ENCODE measurements at places on chromosomes 6 and 20.

GRCh38 chr6:154590756-154591155, 80.3 kb upstream of the CNKSR3 start:
- DNase-seq: no peak

DNA sequence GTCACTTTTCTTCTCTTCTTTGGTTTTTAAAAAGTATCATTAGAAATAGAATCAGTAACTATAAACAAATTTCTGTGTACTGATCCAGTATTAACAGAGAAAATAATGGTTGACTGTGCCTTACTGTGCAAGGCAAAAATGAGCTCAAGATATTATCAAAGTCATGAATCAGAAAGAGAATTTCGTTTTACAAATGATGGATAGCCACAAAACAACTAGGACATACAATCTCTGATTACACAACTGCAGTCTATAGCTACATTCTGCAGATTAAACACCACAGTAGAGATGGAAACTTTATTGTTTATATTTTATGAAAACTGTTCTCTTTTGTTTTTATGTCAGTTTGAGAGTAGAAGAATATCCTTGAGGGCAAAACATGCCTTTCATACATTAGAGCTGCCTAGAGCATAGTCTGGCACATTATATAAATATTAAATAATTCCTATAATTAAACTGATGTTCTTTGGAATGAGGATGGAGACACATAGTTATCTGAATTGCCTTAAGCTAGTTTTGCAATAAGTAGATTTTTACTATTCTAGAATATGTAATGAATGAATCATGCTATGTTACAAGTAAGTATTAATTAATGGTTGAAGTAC, 333.1 kb downstream of the LAMA2 start:
- no peak for DNase-seq

DNA sequence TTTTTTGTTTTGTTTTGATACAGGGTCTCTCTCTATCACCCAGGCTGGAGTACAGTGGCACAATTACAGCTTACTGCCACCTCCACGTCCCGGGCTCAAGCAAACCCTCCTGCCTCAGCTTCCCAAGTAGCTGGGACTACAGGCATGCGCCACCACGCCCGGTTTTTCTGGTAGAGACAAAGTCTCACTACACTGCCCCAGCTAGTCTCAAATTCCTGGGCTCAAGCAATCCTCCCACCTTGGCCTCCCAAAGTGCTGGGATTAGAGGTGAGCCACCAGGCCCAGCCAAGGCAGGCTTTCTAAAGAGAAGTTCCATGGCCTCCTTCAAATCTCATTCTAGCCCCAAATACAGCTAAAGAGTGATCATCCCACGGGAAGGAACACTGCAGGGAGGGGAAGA, 5.2 kb downstream of the MCCD1 start:
- no peak for DNase-seq

GRCh38 chr6:56977192-56977591, 22.3 kb downstream of the BEND6 start:
- no peak for DNase-seq

DNA sequence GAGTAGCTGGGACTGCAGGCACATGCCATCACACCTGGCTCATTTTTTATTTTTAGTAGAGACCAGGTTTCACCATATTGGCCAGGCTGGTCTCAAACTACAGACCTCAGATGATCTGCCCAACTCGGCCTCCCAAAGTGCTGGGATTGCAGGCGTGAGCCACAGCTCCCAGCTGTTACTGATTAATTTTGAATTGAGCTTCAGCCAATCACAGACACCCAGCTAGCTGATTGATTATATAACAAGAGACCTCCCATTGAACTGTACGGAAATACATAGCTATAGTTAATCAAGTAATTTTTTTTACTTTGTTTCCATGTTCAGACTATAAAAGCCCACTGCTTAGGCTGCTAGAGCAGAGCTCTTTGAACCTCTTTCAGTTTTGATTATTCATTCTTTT, 31.6 kb downstream of the PKIB start:
- DNase-seq: no peak

DNA sequence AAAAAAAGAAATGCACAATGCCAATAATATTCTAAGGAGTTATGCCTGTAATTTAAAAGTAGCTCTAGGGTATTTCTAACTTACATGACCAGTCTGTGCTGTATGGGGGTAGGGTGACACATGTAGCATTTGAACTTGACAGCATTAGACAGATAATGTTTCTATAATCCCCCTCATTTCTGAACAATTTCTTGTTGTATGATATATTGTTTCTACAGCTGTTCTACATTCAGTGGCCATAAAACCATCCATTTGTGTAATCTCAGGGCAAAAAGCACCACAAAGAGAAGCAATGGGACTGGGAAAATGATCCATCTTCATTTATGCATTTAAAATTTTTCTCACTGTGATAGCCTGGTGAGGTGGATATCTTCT, 767.8 kb downstream of the TFAP2A start:
- no peak for DNase-seq

GRCh38 chr6:4008324-4009047, 70.5 kb downstream of the FAM217A start:
- no peak for DNase-seq

Measured in left cardiac atrium (tissue), 4 donors.